Fibroblast of pulmonary artery (primary cell): ENCODE measurements at places on chromosomes 6 and 20.
A peak's percentile ranks its signal among the peaks of the same experiment; 100 is the strongest.

DNA sequence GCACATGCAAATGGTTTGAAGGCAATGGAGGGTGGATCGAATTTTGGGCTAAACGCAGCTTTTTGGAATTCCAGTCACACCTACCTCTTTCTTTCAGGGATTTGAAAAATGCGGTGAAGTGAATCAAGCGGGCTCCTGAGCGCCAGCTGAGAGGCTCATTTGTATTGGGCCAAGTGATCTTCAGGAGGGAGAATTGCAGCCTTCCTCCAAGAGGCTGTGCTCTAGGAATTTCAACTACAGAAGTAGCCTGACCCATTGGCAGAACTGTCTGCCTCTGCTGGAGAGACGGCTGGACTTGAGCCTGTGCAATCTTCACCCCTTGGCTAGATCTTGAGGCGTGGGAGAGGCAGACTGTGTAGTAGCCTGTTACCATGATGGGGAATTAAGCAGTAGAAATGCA, 5.7 kb upstream of the TIAM2 start:
- peak; percentile 24 for DNase-seq

DNA sequence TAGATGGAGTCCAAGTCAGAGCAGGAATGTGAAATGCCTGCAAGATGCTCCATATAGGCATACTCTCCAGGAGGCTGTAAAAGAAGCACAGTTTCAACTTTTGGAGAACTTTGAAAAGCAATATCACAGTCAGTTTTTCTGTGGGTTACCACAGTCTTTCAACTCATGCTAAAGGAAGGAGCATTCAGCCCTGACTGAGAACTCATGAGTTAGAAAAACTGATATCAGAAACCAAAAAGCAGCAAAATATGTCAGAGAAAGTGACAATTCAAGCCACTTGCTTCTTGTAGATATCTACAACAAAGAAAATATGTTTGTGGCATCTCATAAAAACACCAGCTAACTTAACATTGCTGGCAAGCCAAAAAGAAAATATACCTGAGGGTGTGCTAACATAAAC, 36.1 kb upstream of the PTCHD4 start:
- no peak for DNase-seq

DNA sequence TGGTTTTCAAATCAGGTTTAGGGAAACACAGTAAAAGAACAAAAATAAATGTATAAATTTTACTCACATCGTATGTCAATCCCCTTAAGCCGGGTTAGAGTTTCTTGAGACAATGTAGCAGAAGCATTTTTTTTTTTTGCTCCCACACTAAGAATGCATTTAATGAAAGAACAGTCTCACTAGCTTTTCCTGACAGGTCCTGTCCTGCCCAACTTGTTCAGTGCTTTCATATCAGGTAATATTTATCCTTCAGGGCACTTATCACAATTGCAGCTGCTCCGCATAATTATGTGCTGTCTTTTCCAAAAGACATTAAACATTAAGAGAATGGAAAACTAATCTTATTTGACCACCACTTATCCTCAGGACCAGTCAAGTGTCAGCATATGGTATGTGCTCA, 632.0 kb downstream of the HTR1B start:
- no peak for DNase-seq

- DNase-seq, result peak; percentile 84
Measured at GRCh38 chr6:157823528-157824370, 703 bp downstream of the SNX9 start.

DNA sequence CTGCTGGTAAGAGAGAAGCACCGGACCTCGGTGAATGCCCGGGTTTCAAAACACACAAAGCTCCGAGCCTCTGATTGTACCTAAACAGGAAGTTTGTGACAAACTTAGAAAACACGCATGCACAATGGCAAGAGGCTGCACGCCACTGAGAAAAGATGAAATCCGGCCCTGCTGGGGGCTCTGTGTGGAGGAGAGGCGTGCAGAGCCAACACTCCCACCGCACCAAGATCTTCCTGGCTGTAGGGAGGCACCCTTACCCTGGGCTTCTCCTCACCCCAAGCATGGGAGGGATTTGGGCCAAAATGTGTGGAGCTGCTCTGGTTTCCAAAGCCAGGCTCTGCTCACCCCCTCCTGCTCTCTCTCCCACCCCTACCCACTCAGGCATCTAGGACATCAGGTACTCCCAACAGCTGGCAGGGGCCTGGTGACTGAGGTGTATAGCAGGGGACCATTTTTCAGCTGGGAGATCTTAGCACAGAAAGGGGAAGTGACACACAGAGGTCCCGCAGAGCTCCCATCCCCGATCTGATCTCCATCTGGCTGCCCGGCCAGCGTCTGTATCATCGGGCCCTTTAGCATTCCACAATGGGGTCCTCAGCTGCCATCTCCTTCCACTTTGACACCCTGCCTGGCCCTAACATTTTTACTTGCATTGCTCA, 84.2 kb downstream of the TRERF1 start:
- DNase-seq, result peak; percentile 37

- no peak for DNase-seq
Measured at GRCh38 chr6:10610289-10610688, 84.1 kb downstream of the C6orf52 start.

GRCh38 chr6:39037082-39037508, 11.5 kb upstream of the GLP1R start:
- DNase-seq, result no peak

GRCh38 chr6:99446076-99446475, 21.0 kb upstream of the PNISR start:
- no peak for DNase-seq

- DNase-seq, result no peak
Measured at GRCh38 chr20:49863666-49864065, 51.0 kb downstream of the SLC9A8 start.

DNA sequence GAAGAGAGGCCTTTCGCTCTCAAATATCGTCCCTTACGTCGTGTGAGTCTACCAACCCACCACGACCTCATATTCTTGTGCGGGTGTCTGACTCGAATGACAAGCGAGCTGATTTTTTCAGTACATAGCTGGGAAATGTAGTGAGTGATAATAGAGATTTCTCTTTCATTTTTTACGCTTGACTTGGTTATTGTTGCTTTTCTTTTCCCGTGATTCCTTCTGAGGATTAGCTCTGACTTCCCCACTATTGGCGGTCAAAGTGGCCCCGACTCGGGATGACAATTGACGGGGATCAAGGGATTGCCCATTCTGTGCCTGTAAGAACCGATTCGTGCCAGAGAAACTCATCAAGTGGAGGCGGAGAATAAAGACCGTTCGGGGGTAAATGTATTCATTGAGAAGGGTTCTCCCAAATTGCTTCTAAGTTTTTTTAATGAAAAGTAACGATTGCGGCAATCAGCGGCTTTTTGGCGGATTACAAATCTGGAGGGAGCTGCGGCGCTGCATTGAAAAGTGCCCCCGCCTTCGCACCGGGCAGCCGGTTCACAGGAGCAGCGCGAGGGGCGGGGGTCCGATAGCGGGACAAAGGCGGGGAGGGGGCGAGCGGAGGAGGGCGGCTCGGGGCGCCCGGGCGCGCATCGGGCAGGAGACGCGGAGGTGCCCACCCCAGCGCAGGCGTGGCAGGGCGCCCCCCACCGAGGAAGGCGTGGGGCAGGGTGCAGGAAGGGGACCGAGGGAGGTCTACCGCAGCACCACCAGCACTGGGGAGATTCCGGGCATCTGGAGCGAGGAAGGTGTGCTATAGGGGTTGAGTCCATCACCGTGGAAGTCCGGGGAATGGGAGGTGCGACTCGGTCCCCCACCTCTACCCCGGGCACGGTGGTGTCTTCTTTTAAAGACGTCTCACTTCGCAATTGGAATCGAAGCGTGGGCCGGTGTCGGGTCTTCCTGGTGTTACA, 44.5 kb upstream of the OSTM1 start:
- DNase-seq, result no peak

GRCh38 chr6:38234141-38234540, 405.6 kb downstream of the BTBD9 start:
- no peak for DNase-seq

GRCh38 chr6:149045404-149045803, 272.1 kb upstream of the TAB2 start:
- DNase-seq, result no peak

GRCh38 chr6:149919834-149920225, 3.1 kb downstream of the RAET1G start:
- DNase-seq, result no peak

DNA sequence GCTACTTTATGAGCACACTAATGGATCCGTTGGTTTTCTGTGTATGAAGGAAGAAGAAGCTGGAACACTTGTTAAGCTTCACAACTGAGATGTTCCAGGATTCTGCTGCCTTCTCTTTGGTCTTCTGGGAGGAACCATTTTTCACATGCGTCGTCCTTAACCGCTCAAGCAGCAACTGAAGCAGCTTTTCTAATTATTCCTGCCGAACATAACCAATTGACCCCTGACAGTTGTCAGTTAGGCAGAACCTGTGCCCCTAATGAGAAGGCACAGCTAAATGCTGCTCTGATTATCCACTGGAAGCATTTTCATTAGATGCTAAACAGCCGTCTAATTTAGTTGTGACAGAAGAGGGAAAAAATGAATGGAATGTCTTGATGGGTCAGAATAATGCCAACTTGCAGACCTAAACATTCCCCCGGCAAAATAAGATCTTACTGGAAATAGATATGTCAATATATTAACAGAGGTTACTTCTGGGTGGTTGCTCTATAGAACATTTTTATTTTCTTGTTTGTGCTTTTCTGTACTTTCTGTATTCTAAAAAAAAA, 85.0 kb upstream of the SMLR1 start:
- no peak for DNase-seq

GRCh38 chr20:49275216-49275615, 2.6 kb downstream of the ZNFX1 start:
- no peak for DNase-seq

DNA sequence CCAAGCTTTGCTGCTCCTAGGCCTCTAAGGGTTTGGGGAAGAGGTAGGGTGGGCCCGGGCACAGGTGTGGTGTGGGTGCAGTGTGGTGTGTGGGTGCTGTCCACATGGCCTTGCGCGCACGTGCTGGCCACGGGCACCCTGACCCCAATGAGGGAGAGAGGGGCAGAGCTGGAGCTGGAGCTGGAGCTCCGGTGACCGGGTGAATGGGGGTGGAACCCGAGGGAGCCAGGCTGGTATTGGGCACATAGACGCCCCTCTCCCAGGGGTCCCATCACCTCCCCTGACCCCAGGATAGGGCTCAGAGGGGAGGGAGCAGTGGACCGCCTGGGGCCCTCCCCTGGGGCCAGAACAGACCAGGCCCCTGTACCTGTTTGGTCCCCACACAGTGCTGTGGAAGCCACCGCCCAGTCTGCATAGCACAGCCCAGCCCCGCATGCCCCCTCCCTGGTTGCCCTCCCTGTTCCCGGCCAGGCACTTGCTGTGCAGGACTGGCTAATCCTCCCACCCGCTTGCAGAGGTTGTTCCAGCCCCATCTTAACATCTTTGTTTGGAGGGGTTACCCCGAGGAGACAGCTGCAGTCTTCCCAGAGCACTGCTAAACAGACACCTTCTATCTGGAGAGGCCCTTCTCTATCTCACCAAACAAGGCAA, 984 bp downstream of the ADAM33 start:
- DNase-seq, result no peak

GRCh38 chr20:21936720-21937380, 231.4 kb downstream of the PAX1 start:
- DNase-seq, result no peak

GRCh38 chr20:46060975-46061374, 28.8 kb downstream of the NCOA5 start:
- DNase-seq, result no peak

- no peak for DNase-seq
Measured at GRCh38 chr20:38135271-38135650, 29.8 kb downstream of the TGM2 start.

GRCh38 chr6:107523054-107523791, 33.3 kb downstream of the SOBP start:
- DNase-seq, result no peak

- no peak for DNase-seq
Measured at GRCh38 chr6:5532941-5533340, 271.6 kb downstream of the FARS2 start.

GRCh38 chr20:14449323-14449722, 111.9 kb upstream of the FLRT3 start:
- peak; percentile 27 for DNase-seq

DNA sequence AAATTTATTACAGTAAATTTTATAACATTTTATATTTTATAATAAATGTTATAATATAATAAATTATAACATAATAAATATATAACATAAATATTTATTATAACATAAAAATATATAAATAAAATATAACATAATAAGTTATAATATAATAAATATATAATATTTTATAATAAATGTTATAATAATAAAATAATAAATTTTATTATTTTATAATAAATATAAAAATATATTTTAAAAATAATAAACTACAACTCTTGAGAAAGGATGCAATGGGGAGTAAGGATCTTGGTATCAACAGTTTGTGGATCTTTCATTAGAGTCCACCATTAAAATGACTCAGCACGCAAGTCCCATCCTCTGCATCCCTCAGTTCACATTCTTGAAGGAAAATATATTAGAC, 312.6 kb downstream of the MEI4 start:
- DNase-seq, result no peak

DNA sequence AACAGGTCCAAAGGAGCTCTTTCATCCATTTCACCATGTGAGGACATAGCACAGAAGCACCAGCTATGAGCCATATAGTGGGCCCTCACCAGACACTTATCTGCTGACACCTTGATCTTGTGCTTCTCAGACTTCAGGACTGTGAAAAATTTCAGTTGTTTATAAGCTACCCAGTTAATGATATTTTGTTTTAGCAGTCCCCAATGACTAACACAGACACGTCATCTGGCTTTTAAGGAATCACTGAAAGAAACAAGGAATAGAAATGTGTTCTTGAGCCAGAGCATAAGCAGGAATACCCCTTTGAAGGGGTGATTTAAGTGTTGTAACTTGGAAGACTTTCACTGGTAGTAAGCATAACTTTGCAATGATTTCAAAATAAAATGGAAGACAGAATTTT, 214.7 kb upstream of the PTCHD4 start:
- peak; percentile 15 for DNase-seq
